ENCODE measurements at places on chromosomes 2 and 18. TPM values are rescaled to one million over a fixed set of nuclear protein-coding genes. Genes with fewer than 3 reads are reported as not detected.

Gene FAM124B
- 0.62 TPM for total RNA-seq

Gene KATNAL2
- total RNA-seq, result 3.4 TPM

Gene NEU2
- total RNA-seq, result not detected

Gene AOX1
- total RNA-seq, result 1.7 TPM

Gene CNNM4
- 7.2 TPM for total RNA-seq

Gene LCT
- total RNA-seq, result under 0.01 TPM

Gene SLC9A4
- total RNA-seq, result not detected

Gene SP110
- 110 TPM for total RNA-seq

Gene GALNT3
- 53.0 TPM for total RNA-seq

Gene STK11IP
- 17.6 TPM for total RNA-seq

Gene DBI
- total RNA-seq, result 192 TPM

Gene NFU1
- 36.5 TPM for total RNA-seq

Gene LYG1
- total RNA-seq, result not detected

Gene PRKAG3
- not detected for total RNA-seq

Gene STEAP3
- 3.6 TPM for total RNA-seq

Gene FTCDNL1
- 5.8 TPM for total RNA-seq

Gene OLA1
- 124 TPM for total RNA-seq

Gene TRPM8
- not detected for total RNA-seq

Gene EIF2AK2
- 81.1 TPM for total RNA-seq

Gene DSG1
- total RNA-seq, result not detected

All from melanocyte of skin (primary cell).